ENCODE measurements at places on chromosomes 1 and 21. TPM values are rescaled to one million over a fixed set of nuclear protein-coding genes. Genes with fewer than 3 reads are reported as not detected.
A peak's percentile ranks its signal among the peaks of the same experiment; 100 is the strongest.

DNA sequence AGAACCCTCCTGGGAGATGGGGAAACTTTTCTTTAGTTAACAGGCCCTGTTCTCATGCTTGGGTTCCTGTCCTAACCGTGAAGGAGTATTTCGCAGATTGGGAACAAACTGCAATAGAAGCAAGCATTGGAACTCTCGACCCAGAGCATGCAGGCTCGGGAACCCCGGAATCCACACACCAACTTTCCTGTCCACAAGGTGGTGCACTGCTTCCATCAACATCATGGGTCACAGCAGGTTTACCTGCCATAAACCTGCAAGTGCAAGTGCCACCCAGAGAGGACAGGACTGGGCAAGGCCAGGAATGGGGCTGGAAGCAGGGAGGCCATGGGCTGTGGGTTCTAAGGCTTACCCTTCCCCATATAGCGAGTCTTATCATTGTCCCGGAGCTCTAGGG lies 6.9 kb downstream of the ENO1 start:
- peaks cover 62% of the 10 kb centered on the region for H3K4me1 ChIP-seq
- peak overlapping the region; percentile 90 for H3K27ac ChIP-seq
- no peak for DNase-seq
- peak overlapping the region; percentile 96 for H3K4me3 ChIP-seq
- peaks cover 88% of the 10 kb centered on the region for H3K36me3 ChIP-seq

- H3K27ac ChIP-seq: no peak overlapping the region
- no peak for DNase-seq
- H3K4me1 ChIP-seq: peaks cover 19% of the 10 kb centered on the region
- H3K27me3 ChIP-seq: no peaks in the 10 kb centered on the region
- H3K4me3 ChIP-seq: no peak overlapping the region
- peaks cover 2% of the 10 kb centered on the region for H3K36me3 ChIP-seq
Measured at GRCh38 chr1:109671067-109671466, 3.2 kb downstream of the GSTM2 start.

Gene HUNK
- total RNA-seq: 0.48 TPM

DNA sequence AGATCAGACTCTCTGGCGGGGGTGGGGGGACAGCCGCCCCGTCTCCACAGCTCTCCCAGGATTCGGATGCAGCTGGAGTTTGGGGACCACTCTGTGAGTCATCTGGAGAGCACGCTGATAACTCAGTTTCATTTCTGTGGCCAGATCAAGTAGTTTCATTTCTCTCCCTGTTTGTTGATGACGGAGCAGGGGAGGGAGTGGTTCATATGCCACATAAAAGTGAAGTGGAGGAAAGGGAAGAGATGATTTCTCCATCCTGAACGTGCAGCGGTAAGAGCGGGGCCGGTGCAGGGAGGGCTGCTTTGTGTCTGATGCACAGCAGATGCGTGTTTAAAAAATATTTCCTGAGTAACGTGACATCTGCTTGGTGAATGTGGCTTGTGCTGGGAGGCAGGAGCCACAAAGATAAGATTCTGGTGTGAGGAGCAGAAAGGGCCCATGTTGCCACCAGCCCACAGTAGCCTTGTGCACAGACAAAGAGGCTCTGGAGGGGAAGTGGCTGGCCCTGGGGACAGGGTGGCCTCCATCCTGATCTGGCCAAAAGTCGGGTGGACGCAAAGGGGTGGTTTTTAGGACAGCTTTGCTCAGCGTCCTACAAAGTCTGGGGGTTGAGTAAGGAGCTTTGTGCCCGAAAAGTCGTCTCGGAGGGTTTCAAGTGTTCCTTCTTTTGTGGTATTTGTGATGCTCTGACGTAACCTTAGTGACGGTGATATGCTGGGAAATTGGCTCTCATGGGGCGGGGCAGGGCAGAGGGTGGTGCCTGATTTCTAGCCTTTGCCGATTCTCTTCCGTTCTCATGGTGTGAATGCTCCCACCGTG lies at the start of gene MX2:
MX2 (plus strand) TSS at position 242 of the 819 bp plus-strand sequence. CDS start 14,880 bp downstream, outside the sequence.
- H3K4me3 ChIP-seq: peak within 1 kb of the TSS; percentile 91
- H3K27ac ChIP-seq: peak within 1 kb of the TSS; percentile 99
- H3K27me3 ChIP-seq: no peaks in the 10 kb centered on the region
- peaks cover 47% of the 10 kb centered on the region for H3K4me1 ChIP-seq
- peak; percentile 82 for DNase-seq

Gene FCRL1
- 0.50 TPM for total RNA-seq

GRCh38 chr21:41837756-41838297 lies 41.3 kb downstream of the PRDM15 start:
- no peak for DNase-seq
- H3K36me3 ChIP-seq: peaks cover 23% of the 10 kb centered on the region
- H3K27me3 ChIP-seq: no peaks in the 10 kb centered on the region
- no peaks in the 10 kb centered on the region for H3K4me1 ChIP-seq
- H3K27ac ChIP-seq: no peak overlapping the region

GRCh38 chr1:183023601-183024316 lies 539 bp downstream of the LAMC1 start:
- DNase-seq: peak; percentile 58
- H3K27me3 ChIP-seq: peaks cover 81% of the 10 kb centered on the region
- H3K4me1 ChIP-seq: peaks cover 15% of the 10 kb centered on the region
- H3K27ac ChIP-seq: no peak overlapping the region

Gene ADAMTS4
- total RNA-seq: 3.5 TPM

DNA sequence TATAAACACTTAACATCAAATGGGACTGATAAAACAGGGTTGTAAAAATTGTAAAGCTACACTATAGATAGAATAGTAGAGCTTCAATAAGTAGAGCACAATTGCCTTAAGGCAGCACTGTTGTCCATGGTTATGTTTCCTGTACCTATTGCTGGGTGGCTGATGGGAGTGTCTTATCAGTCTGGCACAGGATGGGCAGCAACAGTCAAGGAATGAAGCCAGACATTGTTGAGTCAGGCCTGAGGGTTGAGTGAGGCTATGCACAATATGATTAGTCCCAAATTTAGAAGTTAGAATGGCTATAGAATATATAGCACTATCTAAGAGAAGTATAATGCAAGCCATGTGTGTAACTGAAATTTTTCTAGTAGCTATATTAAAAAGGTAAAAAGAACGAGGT lies 25.0 kb upstream of the CD1D start:
- no peak overlapping the region for H3K27ac ChIP-seq
- peaks cover under 1% of the 10 kb centered on the region for H3K4me1 ChIP-seq
- H3K36me3 ChIP-seq: no peaks in the 10 kb centered on the region

- H3K27me3 ChIP-seq: no peaks in the 10 kb centered on the region
- no peak for DNase-seq
- H3K4me1 ChIP-seq: no peaks in the 10 kb centered on the region
- H3K4me3 ChIP-seq: no peak overlapping the region
Measured at GRCh38 chr21:15408089-15408488, 321.7 kb upstream of the USP25 start.

DNA sequence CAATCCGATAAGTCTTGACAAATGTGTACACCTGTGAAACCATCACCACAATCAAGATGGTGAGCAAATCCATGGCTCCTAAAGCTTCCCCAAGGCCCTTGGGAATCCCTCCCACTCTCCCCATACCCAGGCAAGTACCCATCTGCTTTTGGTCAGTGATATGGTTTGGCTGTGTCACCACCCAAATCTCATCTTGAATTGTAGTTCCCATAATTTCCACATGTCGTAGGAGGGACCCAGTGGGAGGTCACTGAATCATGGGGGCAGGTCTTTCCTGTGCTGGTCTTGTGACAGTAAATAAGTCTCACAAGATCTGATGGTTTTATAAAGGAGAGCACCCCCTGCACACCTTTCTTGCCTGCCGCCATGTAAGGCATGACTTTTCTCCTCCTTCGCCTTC lies 14.6 kb upstream of the GUCA2B start:
- peaks cover 6% of the 10 kb centered on the region for H3K27me3 ChIP-seq
- H3K36me3 ChIP-seq: no peaks in the 10 kb centered on the region
- no peak for DNase-seq
- no peak overlapping the region for H3K27ac ChIP-seq

Gene CA6
- total RNA-seq: 37.3 TPM

GRCh38 chr1:233738850-233739249 lies 124.9 kb downstream of the KCNK1 start:
- no peak for DNase-seq
- H3K27ac ChIP-seq: no peak overlapping the region
- H3K27me3 ChIP-seq: peaks cover 3% of the 10 kb centered on the region

Gene LY9
- 73.6 TPM for total RNA-seq

GRCh38 chr1:173864179-173864867 lies 3.5 kb downstream of the GAS5 start:
- peaks cover 42% of the 10 kb centered on the region for H3K4me1 ChIP-seq
- H3K4me3 ChIP-seq: peak overlapping the region; percentile 97
- DNase-seq: no peak
- peak overlapping the region; percentile 65 for H3K27ac ChIP-seq

GRCh38 chr1:153881751-153882150 lies 41.0 kb downstream of the GATAD2B start:
- peaks cover 11% of the 10 kb centered on the region for H3K4me1 ChIP-seq
- no peaks in the 10 kb centered on the region for H3K27me3 ChIP-seq
- DNase-seq: no peak
- peaks cover 8% of the 10 kb centered on the region for H3K36me3 ChIP-seq
- no peak overlapping the region for H3K4me3 ChIP-seq
